ENCODE measurements at places on chromosomes 7 and 10.

DNA sequence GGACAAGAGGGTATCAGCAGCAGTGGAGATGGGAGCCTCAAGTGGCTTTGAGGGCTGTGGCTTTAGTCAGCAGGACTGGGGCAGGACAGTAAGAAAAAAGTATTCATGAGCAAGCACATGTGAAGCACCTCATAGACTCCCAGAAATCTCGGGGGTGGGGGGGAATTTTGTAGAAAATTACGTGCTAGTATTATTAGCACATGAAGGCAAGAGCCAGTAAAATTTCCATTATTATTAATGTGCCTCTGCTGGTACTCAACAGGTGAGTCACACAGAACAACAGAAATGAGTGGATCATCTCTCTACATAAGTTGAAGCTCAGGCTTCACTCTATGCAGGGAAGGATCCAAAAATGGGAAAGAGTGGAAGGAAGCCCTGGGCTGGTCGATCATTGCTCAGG lies 114.5 kb downstream of the MYOF start:
- no peak for DNase-seq

DNA sequence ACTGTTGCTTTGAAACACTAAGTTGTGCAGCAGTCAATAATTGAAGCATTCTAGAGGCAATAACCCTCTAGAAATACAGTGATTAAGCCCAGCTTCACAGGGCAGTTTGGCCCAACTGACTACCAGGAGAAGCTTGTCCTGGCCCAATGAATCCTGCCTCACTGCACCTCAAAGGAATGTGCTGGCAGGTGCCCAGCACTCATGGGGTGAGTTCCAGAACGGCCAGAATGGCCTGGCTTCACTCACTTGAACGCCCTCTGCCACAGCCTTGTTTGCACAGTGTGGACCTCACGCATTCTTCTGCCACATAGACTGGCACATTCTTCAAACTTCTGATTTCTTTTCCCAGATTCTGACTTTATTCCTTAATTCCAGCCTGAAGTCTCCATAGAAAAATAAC lies 6.6 kb upstream of the ITIH2 start:
- no peak for DNase-seq

GRCh38 chr7:72057796-72058195 lies 354.3 kb downstream of the CALN1 start:
- no peak for DNase-seq

DNA sequence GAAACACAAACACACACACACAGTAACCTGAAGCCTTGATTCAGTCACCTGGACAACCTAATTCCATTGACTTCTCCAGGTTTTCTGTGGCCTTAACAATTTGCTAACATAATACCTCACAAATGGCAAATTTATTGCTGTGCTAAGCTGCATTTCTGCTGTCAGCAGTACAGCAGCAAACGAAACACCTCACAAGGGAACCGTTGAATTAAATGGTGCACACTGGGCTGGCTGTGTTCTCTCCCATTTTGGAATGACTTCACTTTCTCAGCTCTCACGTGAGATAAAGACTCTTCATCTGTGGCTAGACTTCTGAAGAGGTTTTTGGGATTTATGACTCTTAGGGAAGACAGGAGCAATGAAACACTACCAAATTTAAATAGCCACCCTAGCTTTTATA lies 152.5 kb downstream of the GPR158 start:
- no peak for DNase-seq

DNA sequence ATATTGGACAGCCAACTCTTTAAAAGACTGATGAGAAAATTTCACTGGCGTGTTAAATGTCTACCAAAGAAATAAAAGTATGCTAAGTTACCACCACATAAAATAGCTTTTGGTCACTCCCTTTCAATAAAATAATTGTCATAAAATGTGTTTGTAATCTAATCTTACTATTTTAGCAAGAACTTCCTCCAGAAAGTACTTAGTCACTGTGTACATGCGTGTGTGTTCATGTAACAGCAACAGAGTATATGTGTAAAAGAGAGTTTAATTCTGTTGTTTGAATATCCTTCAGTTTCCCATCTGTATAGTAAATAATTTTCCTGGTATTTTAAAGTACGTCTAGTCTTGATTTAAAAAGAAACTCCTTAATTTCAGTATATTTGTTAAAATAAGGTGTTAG lies 35.0 kb upstream of the WASL start:
- no peak for DNase-seq

DNA sequence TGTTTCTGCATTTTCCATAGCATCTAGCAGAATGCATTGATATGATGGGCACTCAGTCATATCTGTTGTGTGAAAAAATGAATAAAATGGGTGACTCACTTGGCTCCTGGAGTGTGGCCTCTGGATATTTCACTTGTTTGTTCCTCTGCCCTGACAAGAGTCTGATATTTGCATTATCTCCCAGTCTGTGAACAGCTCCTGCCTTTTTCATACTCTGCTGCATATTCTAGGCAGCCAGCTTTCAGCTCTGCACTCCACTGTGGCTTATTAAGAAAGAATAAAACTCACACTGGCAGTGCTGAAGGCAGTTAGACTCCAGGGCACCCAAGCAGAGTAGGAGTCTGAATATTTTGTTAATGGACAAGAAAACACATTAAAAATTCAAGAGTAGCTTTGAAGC lies 623.9 kb downstream of the SORCS1 start:
- no peak for DNase-seq

GRCh38 chr10:91328320-91328984 lies 81.7 kb upstream of the HECTD2 start:
- no peak for DNase-seq
